ENCODE measurements at places on chromosomes 4 and X.

- peak; percentile 8 for DNase-seq
Measured at GRCh38 chrX:9785944-9786797, at the start of gene SHROOM2. Gene SHROOM2, plus strand, starts transcription at chrX:9786429. Its CDS starts 117 bp downstream, at chrX:9786546.

- DNase-seq, result no peak
Measured at GRCh38 chr4:81030981-81031791, 678 bp downstream of the BMP3 start.

- no peak for DNase-seq
Measured at GRCh38 chr4:6466756-6467381, 5.5 kb downstream of the PPP2R2C start.

DNA sequence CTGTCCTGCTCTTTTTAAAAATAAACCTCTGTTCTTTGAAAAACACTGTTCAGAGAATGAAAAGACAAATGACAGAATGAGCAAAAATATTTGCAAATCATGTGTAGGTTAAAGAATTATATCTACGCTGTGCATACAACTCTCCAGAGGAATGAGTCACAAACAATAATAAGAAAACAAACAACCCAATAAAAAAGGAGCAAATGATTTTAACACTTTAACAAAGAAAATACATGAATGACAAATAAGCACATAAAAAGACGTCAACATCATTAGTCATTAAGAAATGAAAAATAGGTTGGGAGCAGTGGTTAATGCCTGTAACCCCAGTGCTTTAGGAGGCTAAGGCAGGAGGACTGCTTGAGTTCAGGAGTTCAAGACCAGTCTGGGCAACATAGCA lies 21.1 kb upstream of the LRCH2 start:
- DNase-seq, result no peak

DNA sequence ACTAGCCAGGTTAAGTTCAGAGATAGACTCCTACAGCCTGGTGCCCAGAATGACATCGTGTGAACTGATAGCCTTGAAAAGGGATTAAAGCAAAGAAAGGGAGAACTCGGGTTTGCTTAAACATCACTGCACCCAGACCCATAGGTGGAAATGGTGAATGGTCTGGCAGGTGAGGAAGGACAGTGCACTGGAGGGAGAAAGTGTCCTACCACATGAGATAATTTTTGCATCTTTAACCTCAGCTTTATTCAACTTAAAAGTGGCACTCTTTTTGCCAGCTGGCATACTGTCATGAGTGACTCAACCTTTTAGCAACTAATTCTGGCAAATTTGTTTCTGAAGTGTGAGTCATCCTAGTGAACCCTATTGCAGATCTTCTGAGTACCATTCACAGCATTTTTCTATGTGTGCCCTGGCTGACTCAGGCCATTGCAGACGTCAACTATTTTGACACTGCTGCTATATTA lies 53.0 kb upstream of the DAPP1 start:
- DNase-seq, result no peak

- no peak for DNase-seq
Measured at GRCh38 chr4:14984448-14984847, 17.8 kb upstream of the CPEB2 start.

DNA sequence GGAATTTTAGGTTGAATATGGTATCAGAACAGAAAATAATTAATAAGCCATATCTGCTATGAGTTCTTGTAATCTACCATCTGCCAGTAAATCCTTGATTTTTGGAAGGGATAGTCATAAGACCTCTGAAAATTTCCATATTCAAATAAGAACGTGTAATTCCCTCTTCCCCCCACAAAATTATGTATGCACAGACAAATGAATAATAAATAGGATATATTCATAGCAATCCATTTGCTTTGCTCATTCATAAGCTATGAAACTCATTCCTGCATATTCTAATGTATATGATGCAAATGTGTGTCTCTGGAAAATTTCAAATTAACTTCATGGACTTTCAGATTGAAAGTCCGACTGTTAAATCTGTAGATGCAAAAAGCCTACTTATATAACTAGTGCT lies 833.1 kb upstream of the GRID2 start:
- DNase-seq, result no peak

DNA sequence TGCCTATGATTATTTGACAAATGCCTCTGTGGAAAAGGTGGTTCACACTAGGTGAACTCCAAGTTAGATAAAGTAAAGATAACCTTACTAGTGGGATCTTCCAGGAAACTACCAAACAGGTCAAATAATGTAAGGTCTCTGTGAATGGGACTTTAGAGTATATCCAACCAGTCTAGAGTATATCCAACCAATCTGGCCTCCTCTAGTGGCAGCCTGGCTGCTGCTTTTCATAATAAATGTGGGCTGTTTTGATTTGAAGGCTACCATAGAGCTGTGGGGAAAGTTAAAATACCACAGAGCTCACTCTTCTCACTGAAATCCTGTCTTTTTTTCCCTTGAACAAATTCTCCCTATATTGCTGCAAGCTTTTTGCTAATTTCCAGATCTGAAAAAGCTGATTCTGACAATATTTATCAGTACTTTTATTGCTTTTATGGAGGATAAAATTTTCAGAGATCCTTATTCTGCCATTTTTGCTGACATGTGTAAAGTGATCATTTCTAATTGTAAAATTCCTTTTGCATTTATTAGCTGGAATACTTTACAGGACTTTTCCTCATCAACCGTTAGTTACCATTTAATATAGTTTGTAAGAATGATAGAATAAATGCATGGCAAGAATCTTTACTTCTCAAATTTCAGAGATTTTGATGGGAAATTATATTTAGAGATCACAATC lies 111.3 kb downstream of the TET2 start:
- no peak for DNase-seq

DNA sequence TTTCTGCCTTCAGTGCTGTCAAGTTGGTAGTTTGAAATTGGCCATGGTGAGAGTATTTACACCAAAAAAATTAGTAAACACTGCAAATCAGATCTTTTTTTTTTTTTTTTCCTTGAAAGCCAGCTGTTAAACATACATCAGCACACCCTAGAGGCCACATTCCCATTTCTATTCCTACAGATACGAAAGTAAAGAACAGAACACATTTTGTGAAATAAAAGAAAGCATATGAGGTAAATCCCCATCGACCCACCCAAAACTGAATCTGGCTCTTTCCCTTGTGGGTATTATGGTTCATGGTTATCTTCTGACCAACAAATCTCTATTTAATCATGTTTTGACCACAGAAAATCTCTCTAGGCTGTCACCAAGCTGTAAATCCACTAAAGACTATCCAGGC lies 41.8 kb upstream of the AP1AR start:
- DNase-seq, result no peak

GRCh38 chr4:173381610-173382009 lies 10.9 kb downstream of the SAP30 start:
- no peak for DNase-seq

GRCh38 chrX:49958727-49959485 lies 36.5 kb downstream of the CLCN5 start:
- DNase-seq, result no peak

GRCh38 chr4:6275898-6276806 lies 6.5 kb downstream of the WFS1 start:
- DNase-seq, result no peak

DNA sequence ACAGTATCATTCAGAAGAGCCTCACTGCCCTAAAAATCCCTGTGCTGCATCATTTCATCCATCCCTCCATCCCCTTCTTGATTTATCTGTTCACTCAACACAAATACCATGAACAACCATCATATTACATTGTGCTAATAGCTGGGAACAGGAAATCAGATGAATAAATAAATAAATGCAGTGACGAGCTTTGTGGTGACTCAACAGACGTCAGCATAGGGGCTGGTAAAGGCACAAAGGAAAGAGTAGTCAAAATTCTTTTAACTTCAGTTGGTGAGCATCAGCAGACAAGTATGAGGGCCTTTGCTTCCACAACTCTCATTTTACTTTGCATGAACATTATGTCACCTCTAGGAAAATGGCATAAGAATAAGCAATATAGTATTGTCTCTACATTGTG lies 65.5 kb downstream of the EDNRA start:
- DNase-seq, result no peak

GRCh38 chr4:37483610-37484009 lies 202.6 kb downstream of the RELL1 start:
- no peak for DNase-seq

- DNase-seq, result no peak
Measured at GRCh38 chr4:155062948-155063347, 145.5 kb upstream of the NPY2R start.

DNA sequence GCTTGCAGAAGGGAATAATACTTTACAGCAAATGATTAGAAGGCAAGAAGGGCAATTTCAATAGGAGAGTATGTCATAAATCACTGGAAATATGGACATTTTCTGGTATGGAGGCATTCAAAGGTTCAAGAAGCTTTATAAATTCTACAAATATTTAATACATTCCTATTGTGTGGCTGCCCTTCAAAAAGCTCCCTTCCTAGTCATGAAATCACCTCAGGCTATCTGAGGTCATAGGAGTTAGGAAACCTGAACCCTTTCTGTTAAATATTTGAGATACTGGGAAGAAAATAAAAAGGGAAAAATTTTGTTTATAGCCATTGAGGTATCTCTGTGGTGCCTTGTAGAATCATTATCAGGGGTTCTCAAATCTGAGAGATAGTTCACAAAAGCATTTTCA lies 316.8 kb upstream of the EMCN start:
- DNase-seq, result no peak

DNA sequence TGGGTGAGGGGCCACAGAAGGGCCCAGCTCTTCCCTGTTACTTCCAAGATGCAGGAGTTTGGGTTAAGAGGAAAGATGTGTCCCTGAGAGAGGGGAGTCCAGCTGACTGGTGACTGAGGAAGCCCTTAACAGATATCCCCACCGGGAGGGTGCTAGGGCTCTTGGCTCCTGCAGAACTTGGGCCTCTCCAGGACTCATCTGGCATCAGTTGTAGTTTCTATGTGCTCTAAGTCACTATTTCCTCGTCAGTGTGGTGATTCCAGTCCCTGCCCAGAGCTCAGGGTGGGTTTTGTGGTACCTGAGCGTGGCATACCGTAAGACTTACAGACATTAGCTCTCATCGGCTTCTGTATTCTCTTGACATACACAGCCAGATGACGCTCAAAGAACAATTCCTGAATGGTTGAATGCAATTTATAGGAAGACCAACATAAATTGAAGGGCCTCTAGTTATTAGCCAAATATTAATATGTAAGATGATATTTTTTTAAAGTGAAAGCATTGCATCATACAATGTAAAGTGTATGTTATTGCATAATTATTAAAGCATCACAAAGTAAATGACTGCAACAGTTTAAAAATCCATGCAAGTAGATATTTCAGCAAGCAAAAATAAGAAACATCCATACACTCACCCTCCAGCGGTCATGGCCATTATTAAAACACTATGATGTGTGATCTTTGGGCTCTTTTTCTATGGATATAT lies 195.5 kb downstream of the PTTG2 start:
- no peak for DNase-seq

GRCh38 chrX:124274438-124275181 lies 57.9 kb upstream of the TEX13D start:
- no peak for DNase-seq

- peak; percentile 25 for DNase-seq
Measured at GRCh38 chrX:101206471-101206870, 13.1 kb upstream of the DRP2 start.

- DNase-seq, result no peak
Measured at GRCh38 chr4:13207226-13207625, 276.9 kb downstream of the RAB28 start.

- DNase-seq, result peak; percentile 17
Measured at GRCh38 chr4:53781629-53782457, 190.6 kb upstream of the LNX1 start.

- DNase-seq, result no peak
Measured at GRCh38 chr4:118962540-118962939, 73.9 kb downstream of the SYNPO2 start.

GRCh38 chr4:6023731-6024130 lies 5.5 kb upstream of the C4orf50 start:
- no peak for DNase-seq

DNA sequence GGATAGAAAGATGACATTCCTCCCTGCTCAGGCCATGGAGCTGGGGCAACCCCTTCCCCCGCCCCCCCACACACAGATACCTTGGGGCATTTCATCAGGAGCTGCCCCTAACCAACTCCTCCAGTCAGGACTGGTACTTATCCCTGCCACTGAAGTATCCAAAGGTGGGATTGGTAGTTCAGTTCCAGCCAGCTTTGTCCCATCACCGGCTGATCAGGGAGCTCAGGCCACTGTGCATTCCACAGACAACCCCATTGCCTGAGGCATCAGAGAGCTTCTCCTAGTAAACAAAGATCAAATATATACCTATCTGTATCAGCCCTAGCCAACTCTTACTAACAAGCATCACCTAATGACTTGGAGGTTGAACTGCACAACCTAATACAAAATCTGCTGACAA lies 218.2 kb upstream of the FMR1 start:
- DNase-seq, result no peak

DNA sequence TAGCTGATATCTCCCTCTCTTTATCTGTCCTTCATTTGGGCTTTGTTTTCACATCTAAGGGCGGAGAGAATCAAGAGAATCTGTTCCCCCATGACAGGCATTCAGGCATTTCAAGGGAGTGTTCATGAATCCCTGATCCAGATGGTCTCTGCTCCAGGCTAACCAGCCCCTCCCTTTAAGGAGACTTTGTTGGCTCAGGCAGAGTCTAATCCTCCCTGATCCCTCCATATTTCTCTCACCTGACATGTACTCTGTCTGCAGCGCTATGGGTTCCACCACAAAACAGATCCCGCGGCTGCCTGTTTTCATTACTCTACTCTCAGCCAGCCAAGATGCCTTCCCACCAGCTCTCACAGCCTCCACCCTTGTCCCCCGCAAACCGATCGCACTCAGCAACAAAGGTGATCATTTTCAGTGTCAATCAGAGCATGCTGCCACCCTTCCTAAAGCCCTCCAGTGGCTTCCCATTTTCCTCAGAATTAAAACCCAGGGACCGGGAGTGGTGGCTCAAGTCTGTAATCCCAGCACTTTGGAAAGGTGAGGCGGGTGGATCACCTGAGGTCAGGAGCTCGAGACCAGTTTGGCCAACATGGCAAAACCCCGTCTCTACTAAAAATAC lies 30.3 kb upstream of the SLC2A9 start:
- no peak for DNase-seq

DNA sequence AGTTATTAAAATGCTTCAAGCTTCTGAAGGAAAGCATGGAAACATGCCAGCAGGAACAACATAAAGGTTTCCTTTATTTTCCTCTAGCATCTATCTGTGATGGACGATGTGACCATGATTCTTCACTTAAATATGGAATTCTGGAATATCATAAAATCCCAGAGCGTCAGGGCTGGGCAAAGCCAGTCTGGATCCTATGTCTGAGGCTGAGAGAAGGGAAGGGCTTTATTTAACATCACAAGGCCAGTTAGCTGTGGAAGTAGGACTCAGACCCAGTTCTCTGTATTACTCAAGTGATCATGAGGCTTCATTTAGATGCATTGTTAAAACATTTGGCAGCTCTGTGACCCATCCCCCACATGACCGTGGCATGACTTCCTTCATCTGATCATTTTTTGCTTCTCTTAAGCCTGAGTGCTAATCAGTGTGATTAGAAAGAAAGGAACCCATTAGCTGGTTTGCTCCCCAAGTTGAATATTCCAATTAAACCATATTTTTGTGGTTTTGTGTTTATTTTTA lies 40.9 kb upstream of the EOLA2 start:
- DNase-seq, result no peak
